ENCODE measurements at places on chromosomes 2 and 18. TPM values are rescaled to one million over a fixed set of nuclear protein-coding genes. Genes with fewer than 3 reads are reported as not detected.

Gene PSMD14
- 126 TPM for total RNA-seq

Gene ALPG
- total RNA-seq: not detected

Gene CFAP65
- not detected for total RNA-seq

Gene NR4A2
- total RNA-seq: 0.57 TPM

Gene TUBA3E
- total RNA-seq: not detected

Gene ORMDL1
- 43.1 TPM for total RNA-seq

Gene DSG4
- total RNA-seq: not detected

Gene ST3GAL5
- 2.4 TPM for total RNA-seq

Gene SLC4A3
- 6.9 TPM for total RNA-seq

Gene STEAP3
- 68.3 TPM for total RNA-seq

Gene UPP2
- total RNA-seq: not detected

Gene LMAN2L
- total RNA-seq: 25.3 TPM

Gene SMYD5
- total RNA-seq: 20.2 TPM
